Thoracic aorta (tissue), 2 donors: ENCODE measurements at places on chromosomes 12 and 14. TPM values are rescaled to one million over a fixed set of nuclear protein-coding genes. Genes with fewer than 3 reads are reported as not detected.

Gene GON7
- total RNA-seq, result 3.2 TPM

Gene FITM1
- 0.78 TPM for total RNA-seq

Gene GZMH
- not detected for total RNA-seq

Gene DACT1
- total RNA-seq, result 50.9 TPM

Gene CFAP54
- 4.2 TPM for total RNA-seq

GRCh38 chr12:106780010-106780631 is 5.6 kb downstream of the RIC8B start:
- H3K27ac ChIP-seq, result no peak overlapping the region
- peaks cover 5% of the 10 kb centered on the region for H3K36me3 ChIP-seq
- peaks cover 15% of the 10 kb centered on the region for H3K4me1 ChIP-seq
- H3K27me3 ChIP-seq, result no peaks in the 10 kb centered on the region

- DNase-seq, result no peak
- H3K36me3 ChIP-seq, result no peaks in the 10 kb centered on the region
- H3K27me3 ChIP-seq, result no peaks in the 10 kb centered on the region
- H3K4me1 ChIP-seq, result peaks cover 32% of the 10 kb centered on the region
- H3K4me3 ChIP-seq, result no peak overlapping the region
Measured at GRCh38 chr14:61562321-61563161, 132.8 kb upstream of the HIF1A start.

DNA sequence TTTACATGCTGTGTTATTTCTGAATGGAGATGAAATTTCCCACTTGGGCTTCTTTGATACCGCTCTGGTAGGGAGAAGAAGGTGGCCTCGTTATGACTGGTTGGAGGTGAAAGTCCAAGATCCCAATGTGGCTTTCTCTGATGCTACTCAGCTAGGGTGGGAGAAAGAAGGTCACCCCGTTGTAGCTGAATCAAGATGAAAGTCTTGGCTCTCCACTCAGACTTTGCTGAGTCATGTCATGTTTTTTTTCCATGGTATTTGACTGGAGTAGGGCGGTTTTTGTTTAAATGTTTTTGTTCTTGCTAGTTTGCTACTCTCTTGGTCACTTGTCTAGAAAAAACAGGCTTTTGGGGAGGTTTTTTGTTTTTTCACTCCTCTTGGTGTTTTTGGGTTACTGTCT is 2.4 kb upstream of the PDE6H start:
- DNase-seq, result no peak
- H3K27me3 ChIP-seq, result no peaks in the 10 kb centered on the region
- no peak overlapping the region for H3K27ac ChIP-seq
- no peaks in the 10 kb centered on the region for H3K4me1 ChIP-seq

DNA sequence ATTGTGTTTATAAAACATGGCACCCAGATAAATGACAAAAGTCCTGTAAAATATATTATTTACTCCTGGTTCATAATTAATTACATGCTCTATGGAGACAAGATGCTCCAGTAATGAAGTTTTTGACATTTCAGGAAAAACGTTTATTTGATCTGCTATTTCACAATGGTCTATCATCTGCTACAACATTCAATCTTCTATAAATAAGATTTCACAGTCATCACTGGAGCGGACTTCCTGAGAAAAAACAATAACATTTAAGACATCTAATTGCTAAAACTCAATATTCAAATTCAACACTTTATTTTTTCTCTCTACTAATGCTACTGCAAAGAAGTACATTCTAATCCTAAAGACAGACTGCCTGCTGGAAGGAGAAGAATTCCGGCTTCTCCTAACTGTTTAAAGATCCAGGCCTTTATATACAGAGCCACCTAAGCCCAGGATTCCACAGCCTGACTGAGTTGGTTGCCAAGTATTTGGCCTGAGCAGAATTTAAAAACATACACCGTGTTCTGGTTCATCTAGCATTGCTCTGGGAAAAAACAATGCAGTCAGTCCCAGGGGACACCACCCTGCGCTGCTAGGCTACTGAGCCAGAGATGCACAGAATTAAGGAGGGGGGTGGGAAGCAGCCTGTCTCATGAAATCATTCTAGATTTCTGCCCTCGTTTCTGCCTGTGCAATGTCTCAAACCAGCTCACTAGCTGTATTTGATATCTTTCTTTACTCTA is 58.0 kb downstream of the TMTC1 start:
- peak overlapping the region; percentile 30 for H3K4me3 ChIP-seq
- no peaks in the 10 kb centered on the region for H3K27me3 ChIP-seq
- peaks cover 13% of the 10 kb centered on the region for H3K4me1 ChIP-seq
- H3K27ac ChIP-seq, result peak overlapping the region; percentile 83
- DNase-seq, result peak; percentile 31
- no peaks in the 10 kb centered on the region for H3K36me3 ChIP-seq

DNA sequence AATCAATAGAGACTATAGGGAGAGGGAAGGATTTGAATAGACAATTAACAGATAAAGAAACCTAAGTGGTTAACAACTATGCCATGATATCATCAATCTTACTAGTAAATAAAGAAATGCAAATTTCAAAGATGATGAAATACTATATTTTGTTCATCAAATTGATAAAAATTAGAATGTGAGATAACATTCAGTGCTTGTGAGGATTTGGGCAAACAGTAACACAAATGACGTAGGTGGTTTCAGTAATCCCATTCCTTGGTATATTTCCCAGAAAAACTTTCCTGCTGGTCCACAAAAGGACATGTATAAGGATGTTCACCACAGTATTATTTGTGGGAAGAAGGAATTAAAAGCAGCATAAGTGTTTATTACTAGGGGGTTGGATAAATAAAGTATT is 136.0 kb downstream of the ERC1 start:
- H3K4me3 ChIP-seq, result no peak overlapping the region
- H3K27ac ChIP-seq, result no peak overlapping the region
- H3K27me3 ChIP-seq, result no peaks in the 10 kb centered on the region
- H3K4me1 ChIP-seq, result no peaks in the 10 kb centered on the region
- no peak for DNase-seq
- no peaks in the 10 kb centered on the region for H3K36me3 ChIP-seq

DNA sequence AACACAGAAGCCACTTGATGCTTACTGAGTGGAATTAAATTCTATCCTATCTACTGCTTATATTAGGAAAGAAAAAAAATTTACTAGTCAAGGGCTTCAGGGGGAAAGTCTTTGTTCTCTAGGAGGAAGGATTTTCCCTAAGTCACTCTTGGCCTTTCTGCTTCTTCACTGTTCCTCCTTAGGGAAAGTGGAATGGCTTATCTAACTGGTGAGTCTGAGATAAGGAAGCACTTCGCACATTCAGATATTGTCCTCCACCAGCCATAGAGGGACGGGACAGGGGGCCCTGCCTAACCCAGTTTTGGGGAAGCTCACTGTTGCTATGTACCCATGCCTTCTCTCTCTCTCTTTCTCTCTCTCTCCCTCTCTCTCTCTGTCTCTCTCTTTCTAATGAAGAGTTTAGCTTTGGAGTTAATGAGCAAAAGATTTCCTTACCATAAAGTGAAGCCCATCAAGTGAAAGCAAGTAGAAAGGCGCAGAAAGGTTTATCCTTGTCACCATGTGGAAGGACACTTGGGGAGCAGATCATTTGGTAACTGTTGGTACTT is 450.6 kb downstream of the ZFP36L1 start:
- no peak overlapping the region for H3K4me3 ChIP-seq
- no peak for DNase-seq
- no peaks in the 10 kb centered on the region for H3K27me3 ChIP-seq
- H3K27ac ChIP-seq, result no peak overlapping the region
- H3K4me1 ChIP-seq, result peaks cover 5% of the 10 kb centered on the region

DNA sequence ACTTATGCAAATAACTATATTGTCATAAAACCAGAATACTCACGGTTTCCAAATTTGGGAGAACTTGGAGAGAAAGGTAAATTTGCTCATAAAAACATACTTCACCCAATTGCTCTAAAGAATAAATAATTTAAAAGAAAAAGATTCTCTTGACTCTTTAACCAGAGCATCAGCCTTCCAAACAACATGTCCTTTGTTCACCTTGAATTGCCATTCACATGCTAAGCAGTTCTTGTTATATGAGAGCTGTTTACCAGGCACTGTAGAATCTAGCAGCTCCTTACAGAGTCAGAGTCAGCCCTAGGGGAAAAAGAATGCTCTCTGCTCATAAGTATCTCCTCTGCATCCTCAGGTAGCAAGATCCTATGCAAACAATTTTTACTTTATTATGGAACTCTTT is 10.2 kb downstream of the SLCO1A2 start:
- no peaks in the 10 kb centered on the region for H3K36me3 ChIP-seq
- no peaks in the 10 kb centered on the region for H3K27me3 ChIP-seq
- no peaks in the 10 kb centered on the region for H3K4me1 ChIP-seq
- DNase-seq, result no peak
- no peak overlapping the region for H3K4me3 ChIP-seq

DNA sequence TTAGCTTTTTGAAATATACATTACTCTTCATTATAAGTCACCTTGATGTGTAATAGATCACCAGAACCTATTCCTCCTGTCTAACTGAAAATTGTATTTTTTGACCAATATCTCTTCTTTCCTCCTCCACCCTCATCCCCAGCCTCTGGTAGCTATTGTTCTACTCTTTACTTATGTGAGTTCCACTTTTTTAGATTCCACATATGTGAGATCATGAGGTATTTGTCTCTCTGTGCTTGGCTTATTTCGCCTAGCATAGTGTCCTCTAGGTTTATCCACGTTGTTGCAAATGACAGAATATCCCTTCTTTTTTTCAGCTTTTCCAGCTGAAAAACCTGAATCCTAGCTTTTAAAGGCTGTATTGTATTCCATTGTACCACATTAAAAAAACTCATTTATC is 82.1 kb downstream of the MIPOL1 start:
- H3K27ac ChIP-seq, result no peak overlapping the region
- no peak overlapping the region for H3K4me3 ChIP-seq
- no peaks in the 10 kb centered on the region for H3K4me1 ChIP-seq

DNA sequence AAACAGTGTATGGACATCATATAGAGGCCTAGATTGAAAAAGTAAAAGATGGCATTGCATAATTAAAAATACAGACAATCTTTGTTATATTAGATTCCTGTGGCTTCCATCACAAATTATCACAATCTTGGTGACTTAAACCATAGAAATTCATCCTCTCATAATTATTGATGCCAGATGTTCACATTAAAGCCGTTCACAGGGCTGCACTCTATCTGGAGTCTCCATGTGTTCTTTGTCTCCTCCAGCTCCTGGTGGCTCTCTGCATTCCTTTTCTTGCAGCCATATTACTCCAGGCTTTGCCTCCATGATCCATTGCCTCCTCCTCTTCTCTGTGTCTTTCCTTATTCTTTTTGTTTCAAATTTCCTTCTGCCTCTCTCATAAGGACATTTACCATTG is 875.7 kb upstream of the USP15 start:
- H3K27me3 ChIP-seq, result no peaks in the 10 kb centered on the region
- H3K27ac ChIP-seq, result no peak overlapping the region
- H3K36me3 ChIP-seq, result no peaks in the 10 kb centered on the region
- no peak for DNase-seq

GRCh38 chr14:104138098-104138717 is at the start of gene KIF26A:
Gene KIF26A, plus strand, starts transcription at chr14:104138587. Its CDS starts 136 bp downstream, at chr14:104138723.
- peaks cover 28% of the 10 kb centered on the region for H3K4me1 ChIP-seq
- no peak for DNase-seq
- H3K4me3 ChIP-seq, result peak within 1 kb of the TSS; percentile 67
- H3K27me3 ChIP-seq, result no peaks in the 10 kb centered on the region
- no peak within 1 kb of the TSS for H3K27ac ChIP-seq
- no peaks in the 10 kb centered on the region for H3K36me3 ChIP-seq
